Activated T-cell treated with anti-CD3 and anti-CD28 coated beads for 1 hour (primary cell): ENCODE measurements at places on chromosomes 5 and 9.

DNA sequence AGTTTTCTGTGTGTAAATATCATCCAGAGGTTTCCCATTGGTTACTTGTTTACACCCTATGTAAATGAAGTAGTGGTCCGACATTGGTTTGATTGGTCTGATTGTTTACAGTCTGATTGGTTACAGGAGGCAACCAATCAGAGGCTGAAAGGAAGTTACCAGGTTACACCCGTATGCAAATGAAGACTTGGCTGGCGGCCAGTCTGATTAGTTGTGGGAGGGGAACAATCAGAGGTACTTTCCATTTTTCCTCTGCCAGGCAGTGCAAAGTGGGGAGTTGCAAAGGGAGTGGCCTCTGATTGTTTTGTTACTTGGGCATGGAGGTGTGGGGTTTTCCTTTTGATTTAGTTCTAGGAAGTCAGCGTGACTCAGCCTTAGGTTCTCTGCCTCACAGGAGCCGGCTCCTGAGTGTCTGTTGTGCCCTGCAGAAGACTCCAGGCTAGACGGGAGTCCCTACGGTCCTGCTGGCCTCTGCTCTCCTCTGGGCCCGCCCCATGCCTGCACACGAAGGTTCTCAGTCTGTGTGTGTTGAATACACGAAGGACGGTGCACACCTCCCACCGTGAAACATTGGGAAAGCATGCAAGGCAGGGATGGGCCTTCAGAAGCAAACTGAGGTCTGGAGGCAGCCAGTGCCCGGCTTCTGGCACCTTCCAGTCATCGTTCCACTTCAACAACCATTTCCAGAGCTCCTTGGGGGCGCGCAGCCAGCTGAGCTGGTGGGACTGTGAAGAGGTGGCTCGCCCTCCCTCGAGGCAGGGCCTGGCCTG, 42.9 kb downstream of the OLFM1 start:
- no peak for DNase-seq

- DNase-seq = no peak
These were observed 23.1 kb downstream of the TICAM2 start for GRCh38 chr5:115579216-115579615.

DNA sequence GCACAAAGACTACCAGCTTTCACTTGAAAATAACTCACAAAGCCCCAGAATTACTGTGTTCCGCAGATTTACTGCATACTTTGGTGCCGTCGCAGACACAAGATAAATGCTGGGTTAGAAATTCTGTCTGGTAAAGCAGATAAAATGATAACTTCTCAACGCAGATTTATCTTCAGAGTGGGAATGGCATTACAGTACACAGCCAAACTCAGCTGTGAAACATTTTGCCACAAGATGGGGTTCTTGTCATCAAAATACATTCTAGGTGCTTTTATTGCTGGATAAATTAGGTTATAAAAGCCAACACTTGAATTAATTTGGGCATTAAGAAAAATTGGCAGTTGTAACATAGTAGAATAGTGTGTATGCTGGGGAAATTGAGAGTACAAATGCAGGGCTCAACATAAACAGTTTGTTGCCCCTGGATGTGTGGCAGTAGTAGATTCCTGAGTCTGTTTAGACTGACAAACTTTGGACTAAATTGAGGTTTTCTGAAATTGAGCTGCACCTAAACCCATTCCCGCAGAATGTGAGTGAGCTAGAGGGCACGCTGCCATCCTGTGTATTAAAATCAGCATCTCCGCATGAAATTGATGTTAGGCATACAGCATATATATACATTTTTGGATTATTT, 61.1 kb downstream of the LMNB1 start:
- DNase-seq = no peak

DNA sequence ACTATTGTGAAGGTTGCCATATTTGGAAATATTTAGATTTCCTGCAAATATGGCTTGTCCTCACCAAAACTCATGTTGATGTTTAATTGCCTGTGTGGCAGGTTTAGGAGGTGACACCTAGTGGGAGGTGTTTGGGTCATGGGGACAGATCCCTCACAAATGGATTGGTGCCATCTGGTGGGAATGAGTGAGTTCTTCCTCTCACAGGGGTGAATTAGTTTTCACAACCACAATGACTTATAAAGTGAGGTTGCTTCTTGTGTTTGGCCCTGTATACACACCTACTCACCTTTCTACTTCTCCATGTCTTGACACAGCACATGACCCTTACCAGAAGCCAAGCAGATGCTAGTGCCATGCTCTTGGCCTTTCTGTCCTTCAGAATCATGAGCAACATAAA, 41.1 kb downstream of the ISOC1 start:
- DNase-seq = no peak

- no peak for DNase-seq
These were observed 56.1 kb upstream of the IFNK start for GRCh38 chr9:27468000-27468399.

- DNase-seq = no peak
These were observed 25.2 kb downstream of the PIK3R1 start for GRCh38 chr5:68240771-68241170.

DNA sequence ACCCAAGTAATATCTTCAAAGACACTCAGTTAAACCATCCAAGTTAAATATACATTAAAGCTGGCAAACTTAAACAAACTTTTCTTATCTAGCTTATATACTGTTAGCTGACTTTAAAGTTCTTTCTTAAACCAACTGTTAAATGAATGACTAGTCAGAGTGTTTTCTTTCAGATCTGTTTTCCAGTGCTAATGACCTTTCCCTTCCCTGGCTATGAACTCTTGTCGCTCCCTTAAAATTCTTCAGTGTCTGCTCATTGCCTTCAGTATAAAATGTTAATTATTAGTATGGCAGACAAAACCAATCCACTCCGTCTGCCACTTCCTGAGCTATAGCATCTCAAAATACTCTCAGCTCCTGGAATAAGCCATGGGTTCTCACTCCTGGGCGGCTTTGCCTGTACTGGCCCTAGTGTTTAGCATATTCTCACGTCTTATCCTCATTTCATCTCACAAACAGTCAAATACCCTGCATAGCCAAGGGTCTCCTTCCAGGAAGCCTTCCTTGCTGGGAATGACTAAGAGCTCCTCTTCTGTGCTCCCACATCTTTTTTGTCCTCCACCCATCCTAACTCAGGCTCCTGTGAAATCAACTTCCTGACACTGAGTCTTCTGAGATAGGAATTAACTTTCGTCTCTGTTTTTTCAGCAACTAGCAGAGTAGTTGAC, 87.7 kb downstream of the VCAN start:
- DNase-seq = no peak

DNA sequence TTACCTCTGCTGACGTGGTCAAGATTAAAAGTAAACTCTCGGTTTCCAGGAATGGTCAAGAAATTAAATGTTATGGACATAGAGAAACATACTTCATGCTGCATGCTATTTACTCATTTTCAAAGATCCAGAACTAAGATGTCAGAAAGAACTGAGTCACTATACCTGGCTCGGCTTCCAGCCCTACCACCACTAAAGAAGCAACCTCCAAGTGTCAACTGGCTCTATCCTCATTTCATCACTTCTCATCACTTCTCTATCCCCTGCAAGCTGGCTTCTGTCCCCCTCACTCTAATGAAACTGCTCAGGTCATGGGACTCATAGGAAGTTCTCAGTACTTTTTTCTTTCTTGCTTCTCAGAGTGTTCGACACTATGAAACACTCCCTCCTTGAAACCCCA, 116.2 kb downstream of the CDK5RAP2 start:
- no peak for DNase-seq

GRCh38 chr5:18732556-18733479, 1098.6 kb downstream of the TAF11L14 start:
- no peak for DNase-seq
